MM.1S (cell line): ENCODE measurements at places on chromosomes 7 and 10.

DNA sequence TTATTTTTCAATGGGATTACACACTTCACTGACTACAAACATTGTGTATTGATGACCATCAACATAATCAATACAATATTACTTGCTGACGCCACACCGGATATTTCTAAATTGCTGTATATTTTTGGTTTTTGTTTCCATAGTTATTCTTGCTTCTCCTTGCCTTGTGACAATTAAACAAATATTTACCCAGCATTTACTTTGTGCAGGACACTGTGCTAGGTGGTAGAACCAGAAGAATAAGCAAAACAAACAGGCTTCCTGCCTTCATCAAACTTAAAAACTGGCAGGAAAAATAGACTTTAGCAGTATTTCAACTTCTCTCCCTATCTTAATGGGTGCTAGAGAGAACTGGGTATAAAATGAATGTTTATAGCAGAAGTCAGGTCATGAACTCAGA is 50.6 kb downstream of the ZNF277 start:
- DNase-seq = no peak

DNA sequence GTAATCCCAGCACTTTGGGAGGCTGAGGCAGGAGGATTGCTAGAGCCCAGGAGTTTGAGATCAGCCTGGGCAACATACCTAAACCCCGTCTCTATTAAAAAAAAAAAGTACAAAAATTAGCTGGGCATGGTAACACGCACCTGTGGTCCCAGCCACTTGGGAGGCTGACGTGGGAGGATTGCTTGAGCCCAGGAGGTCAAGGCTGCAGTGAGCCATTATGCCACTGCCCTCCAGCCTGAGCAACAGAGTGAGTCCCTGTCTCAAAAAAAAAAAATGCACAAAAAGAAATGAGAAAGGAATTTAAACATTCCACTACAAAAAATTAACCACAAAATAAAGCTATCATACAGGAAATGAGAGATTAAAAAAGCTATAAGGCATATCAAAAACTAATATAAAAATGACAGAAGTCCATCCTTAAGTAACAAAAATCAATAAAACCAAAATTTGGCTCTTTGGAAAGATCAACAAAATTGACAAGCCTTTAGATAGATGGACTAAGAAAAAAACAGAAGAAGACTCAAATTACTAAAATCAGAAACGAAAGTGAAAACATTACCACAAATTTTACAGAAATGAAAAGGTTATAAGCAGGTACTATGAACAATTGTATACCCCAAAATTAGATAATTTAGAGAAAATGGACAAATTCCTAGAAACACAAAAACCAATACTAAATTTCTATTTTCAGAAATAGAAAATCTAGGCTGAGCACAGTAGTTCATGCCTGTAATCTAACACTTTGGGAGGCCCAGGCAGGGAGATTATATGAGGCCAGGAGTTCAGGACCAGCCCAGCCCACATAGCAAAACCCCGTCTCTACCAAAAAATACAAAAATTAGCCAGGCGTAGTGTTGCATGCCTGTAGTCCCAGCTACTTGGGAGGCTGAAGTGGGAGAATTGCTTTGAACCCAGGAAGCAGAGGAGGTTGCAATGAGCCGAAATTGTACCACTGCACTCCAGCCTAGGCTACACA is 42.4 kb upstream of the NANOS1 start:
- peak; percentile 70 for DNase-seq

DNA sequence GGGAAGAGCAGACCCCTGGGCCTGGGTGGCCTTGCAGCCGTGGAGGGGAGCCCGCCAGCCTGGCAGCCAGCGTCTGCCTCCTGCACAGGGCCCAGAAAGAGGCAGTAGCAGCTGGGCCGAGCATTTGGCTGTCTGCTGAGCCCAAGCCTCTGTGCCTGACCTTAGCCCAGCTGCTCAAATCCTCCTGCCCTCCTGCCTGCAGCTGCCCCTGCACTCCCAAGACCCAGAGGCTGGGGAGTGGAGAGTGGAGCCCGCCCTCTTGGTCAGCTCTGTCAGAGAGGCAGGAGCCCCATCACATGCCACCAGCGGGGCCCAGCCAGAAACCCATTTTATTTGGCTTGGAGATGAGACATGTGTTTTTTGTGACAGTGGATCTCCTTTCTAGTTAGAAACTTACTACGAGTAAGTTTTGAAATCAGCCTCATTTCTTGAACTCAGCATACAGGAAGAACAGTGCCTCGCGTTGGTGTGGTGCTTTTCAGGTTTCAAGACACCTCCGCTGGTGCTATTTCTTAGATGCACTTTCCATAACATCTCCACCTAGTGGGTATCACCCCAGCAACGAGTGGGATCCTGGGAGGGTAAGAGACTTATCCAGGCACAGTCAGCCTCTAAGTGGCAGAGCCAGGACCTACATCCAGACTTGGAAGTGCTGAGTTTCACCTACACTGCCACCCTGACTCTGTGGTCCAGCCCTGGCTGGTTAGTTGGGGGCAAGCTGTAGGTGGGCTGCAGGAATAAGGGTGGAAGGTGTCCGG is 477.1 kb downstream of the RPS24 start:
- no peak for DNase-seq

DNA sequence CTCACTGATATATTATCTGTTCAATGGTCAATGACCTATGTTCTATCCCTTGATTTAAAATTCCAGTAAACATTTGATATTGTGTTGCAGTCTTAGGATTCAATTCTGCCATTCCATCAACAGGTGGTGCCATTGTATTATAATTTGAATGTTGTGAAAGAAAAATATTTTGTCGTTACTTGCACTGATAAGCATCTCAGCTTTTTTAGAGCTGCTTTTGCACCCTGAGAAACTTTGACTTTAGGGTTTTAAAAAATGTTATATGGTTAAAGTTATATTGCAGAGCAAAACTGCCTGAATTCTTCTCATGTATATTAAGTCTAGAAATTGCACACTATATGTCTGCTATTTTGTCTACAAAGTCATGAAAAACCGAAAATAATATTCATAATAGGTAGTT is 18.8 kb upstream of the MINDY3 start:
- peak; percentile 45 for DNase-seq

GRCh38 chr10:3173171-3173878 is 743 bp upstream of the PITRM1 start:
- DNase-seq = peak; percentile 89

GRCh38 chr7:146826329-146826728 is 709.7 kb downstream of the CNTNAP2 start:
- no peak for DNase-seq

DNA sequence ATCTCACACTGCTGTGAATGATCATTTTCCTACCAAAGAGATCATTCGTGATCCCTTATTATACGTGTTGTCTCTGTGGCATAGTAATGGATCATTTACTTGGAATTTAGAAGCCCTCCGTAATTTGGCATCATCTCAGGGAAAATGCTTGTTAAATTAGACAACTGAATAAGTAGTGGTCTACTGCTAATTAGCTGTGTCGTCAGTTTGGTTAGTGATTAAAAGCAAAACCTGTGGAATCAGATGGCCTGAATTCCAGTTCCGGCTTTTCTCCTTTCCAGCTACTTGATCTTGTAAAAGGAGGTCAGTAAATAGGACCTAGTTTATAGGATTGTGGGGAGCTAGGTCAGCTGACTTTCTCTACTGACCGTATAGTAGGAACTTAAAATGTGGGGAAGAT is 65.6 kb downstream of the RBM33 start:
- peak; percentile 0 for DNase-seq

- DNase-seq = peak; percentile 45
Measured at GRCh38 chr7:33185786-33186185, 56.4 kb downstream of the BBS9 start.

GRCh38 chr7:16264036-16264819 is 157.1 kb downstream of the CRPPA start:
- no peak for DNase-seq

DNA sequence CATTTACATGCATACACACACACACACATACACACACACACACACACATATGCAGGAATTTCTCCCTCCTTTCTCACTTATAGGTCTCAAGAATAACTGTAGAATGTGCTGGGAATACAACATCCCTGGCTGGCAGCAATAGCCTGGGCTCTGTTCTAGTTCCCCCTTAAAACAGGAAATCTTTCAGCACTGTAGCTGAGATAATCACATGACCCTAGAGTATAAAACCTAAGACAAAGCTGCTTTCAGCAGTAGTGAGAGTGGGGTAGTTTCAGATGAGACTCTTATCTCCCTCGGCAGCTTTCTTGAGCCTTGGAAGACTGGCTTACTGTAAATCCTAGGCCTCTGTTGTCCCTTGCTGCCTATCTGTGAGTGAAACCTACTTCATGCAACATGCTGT is 137.4 kb upstream of the AKR1E2 start:
- peak; percentile 70 for DNase-seq

- no peak for DNase-seq
Measured at GRCh38 chr7:36910859-36911258, 186.6 kb upstream of the AOAH start.

- DNase-seq = peak; percentile 38
Measured at GRCh38 chr7:66557214-66558200, 71.2 kb upstream of the KCTD7 start.

DNA sequence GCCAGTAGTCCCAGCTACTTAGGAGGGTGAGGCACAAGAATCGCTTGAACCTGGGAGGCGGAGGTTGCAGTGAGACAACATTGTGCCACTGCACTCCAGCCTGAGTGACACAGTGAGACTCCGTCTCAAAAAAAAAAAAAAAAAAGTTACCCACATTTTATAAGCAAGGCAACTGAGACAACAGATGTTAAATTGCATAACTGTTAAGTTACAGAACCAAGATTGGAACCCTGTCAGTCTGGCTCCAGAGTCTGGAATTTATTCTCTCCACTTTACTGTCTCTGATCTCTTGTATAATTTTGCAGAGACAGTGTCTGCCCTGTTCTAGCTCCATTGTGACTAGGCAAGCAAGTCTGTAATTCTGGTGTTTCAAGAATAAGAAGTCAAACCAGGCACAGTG is 6.2 kb upstream of the ITGB1 start:
- DNase-seq = no peak

DNA sequence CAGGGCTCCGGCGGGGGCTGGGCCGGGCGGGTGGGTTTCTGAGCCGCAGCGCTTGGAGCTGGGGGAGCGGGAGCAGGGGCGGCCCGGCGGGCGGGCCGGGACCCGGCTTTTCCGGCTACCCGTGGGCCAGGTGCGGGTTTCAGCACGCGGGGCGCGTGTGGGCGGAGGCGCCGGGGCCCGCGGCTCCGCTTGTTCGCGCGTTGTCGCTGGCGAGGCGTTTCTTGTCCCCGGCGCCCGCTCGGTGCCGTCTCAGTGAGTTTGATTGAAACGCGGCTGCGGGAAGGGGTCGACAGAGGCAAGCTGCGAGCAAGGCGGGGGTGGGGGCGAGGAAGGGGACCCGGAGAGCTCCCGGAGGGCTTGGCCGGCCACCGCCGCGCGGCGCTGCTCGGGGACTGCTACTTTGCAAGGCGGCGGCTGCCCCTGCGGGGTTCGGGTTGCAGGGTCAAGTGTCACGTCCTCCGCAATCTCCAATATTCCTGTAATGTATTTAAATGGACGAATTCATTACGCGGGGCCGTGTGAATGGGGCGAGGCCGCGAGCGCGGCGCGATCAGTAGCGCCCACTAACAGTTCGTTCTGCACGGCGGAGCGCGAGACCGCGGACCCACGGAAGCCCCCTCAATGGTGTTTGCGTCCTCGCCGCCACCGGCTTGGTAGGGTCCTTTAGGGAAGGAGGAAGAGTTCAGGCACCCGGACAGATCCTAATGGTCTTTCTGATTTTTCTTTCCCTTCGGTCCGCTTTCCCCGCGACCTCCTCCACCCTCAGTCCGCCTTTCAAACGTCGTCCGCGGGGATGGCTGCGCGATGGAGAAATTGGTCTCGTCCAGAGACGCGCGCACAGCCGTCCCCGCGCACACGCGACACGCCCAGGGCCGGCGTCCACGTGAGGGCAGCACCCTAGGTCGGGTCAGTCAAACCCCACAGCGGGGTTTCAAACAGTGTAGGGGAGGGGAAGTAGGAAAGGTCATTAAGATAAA is 76.9 kb downstream of the INSIG1 start:
- no peak for DNase-seq

GRCh38 chr7:49866076-49866735 is 92.8 kb downstream of the VWC2 start:
- DNase-seq = no peak

DNA sequence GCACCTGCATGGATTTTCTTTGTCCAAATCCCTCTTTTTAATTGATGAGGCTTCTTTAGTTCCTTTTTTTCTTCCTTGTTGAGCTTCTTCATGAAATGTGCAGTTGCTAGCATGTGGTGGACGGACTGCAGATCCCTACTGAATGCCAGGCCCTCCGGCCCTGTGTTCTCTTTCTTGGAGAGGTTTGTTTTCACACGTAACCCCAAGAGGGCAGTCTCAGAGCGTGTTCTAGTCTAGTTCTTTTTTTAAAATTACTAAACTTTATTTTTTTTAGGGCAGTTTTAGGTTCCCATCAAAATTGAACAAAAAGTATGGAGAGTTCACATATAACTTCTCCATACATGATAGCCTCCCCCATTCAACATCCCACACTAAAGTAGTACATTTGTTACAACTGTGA is 190.0 kb downstream of the CFTR start:
- DNase-seq = no peak

DNA sequence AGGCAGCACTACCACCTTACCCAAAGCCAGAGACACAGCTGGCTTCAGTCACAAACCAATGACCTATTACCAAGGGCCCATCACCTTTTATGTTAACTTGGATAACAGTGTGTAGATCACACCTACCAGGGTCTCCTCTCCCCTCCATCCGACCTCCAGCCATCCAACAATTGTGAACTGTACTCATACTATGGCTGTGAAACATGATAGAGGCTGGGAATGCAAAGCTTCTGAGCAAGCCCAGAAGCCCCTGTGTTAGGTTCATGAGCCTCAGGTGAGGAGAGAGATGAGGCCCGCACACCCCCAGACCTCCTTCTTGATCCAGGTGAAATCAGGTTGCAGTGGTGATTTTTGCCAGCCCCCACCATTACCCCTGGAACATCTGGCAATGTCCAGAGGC is 47.7 kb downstream of the PNLIPRP2 start:
- no peak for DNase-seq

- DNase-seq = no peak
Measured at GRCh38 chr7:49789736-49790135, 16.3 kb downstream of the VWC2 start.

DNA sequence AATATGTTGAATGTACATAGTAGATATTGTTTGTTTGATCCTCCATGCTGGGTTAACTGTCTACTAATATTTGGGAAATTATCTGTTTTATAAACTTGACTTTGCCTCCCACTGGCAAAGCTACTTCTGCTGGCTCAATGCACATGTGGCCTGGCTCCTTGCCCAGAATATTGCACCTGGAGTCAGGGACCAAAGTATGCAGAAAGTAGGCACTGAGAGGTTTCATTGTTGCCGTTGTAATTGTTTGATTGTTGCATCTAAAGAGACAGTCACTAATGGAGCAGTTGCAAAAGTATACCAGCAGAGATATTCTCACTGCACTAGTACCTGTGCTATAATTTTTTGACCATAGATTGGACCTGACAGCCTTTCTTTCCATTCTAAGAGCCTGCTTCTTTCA is 137.8 kb upstream of the CNTNAP2 start:
- no peak for DNase-seq

DNA sequence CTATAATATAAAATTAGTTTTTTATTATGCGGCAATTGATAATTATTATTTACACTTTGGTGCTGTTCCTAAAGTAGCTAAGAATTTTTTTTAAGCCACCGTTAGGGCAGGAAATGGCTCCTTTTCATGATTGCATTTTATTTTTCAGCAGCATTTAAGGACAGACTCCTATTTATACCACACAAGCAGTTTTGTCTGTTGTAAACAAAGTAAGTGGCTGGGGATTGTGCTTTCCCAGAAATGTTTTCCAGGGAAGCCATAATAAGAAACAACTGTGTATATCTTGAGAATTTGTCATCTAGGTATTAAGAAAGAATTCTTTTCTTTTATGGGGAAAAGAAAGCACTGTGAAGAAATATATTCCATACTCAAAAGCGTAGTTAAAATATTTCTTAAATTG is 232.0 kb downstream of the VTI1A start:
- DNase-seq = no peak
